Ascending aorta (tissue), 2 donors: ENCODE measurements at places on chromosomes 4 and X. TPM values are rescaled to one million over a fixed set of nuclear protein-coding genes. Genes with fewer than 3 reads are reported as not detected.

- no peaks in the 10 kb centered on the region for H3K36me3 ChIP-seq
- no peak overlapping the region for H3K27ac ChIP-seq
- H3K4me1 ChIP-seq = no peaks in the 10 kb centered on the region
Observed at GRCh38 chrX:27599928-27600327, 9.8 kb downstream of the DCAF8L2 start.

Gene SLC25A14
- 14.9 TPM for total RNA-seq

- DNase-seq = no peak
- H3K27me3 ChIP-seq = no peaks in the 10 kb centered on the region
- H3K36me3 ChIP-seq = no peaks in the 10 kb centered on the region
- H3K4me1 ChIP-seq = peaks cover 3% of the 10 kb centered on the region
- no peak overlapping the region for H3K4me3 ChIP-seq
Observed at GRCh38 chr4:138734746-138735145, 280.8 kb upstream of the NOCT start.

- no peaks in the 10 kb centered on the region for H3K36me3 ChIP-seq
- no peak for DNase-seq
- no peaks in the 10 kb centered on the region for H3K4me1 ChIP-seq
- H3K27ac ChIP-seq = no peak overlapping the region
- H3K27me3 ChIP-seq = no peaks in the 10 kb centered on the region
Observed at GRCh38 chrX:151711787-151712186, 4.0 kb upstream of the FATE1 start.

GRCh38 chr4:42605264-42605663, 51.6 kb downstream of the ATP8A1 start:
- DNase-seq = no peak
- H3K36me3 ChIP-seq = no peaks in the 10 kb centered on the region
- H3K27ac ChIP-seq = no peak overlapping the region

DNA sequence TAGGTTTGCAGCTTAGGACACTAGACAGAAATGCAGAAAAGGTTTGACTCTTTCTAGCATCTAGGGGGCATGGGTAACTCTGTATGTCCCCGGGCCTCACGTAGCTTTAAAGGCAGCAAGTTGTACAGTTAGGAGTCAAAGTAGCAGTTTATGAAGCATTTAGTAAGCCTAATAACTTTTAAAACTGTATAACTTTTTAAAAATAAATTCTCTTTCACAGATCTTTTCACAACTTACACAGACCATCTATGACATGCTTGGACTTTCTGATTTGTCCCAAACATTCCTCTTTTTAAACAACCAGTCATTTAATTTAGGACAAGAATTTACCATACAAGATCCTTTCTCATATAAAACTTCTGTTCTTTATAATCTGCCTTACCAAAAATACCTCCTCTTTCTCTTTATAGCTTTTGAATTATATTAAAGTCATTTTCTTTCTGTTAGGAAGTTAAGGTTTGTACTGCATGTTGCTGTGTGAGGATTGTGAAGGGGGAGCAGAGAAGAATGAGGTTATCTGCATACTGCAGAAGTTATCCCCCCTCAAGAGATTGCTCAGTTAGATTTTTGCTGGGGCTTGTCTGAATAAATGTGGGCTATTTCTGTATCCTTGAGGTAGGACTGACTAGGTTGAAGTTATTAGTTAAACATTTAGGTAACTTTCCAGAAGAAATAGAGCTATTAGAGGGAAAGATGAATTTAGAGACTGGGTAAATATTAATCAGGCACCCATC, 94.3 kb downstream of the CPE start:
- peaks cover 7% of the 10 kb centered on the region for H3K36me3 ChIP-seq
- H3K4me1 ChIP-seq = no peaks in the 10 kb centered on the region
- H3K27me3 ChIP-seq = no peaks in the 10 kb centered on the region
- no peak overlapping the region for H3K27ac ChIP-seq

DNA sequence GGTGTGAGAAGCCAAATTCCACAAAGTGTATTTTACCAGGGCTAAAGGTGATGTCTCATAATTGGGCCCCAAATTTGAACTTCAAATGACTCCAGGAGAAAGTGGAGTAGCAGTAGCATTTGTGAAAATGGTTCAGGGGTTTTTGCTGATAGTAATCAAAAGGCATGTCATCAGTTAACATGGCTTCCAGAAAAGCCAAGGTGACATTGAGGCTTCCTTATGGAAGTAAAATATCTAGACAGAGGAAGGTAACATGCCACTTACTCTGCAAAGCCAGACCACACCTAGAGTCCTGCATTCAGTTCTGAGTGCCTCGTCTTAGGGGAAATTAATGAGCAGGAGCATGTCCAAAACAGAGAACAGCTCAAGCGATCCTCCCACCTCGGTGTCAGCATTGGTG, 2.2 kb upstream of the RPL36A start:
- H3K4me1 ChIP-seq = no peaks in the 10 kb centered on the region
- no peaks in the 10 kb centered on the region for H3K36me3 ChIP-seq
- no peaks in the 10 kb centered on the region for H3K27me3 ChIP-seq
- no peak overlapping the region for H3K27ac ChIP-seq

DNA sequence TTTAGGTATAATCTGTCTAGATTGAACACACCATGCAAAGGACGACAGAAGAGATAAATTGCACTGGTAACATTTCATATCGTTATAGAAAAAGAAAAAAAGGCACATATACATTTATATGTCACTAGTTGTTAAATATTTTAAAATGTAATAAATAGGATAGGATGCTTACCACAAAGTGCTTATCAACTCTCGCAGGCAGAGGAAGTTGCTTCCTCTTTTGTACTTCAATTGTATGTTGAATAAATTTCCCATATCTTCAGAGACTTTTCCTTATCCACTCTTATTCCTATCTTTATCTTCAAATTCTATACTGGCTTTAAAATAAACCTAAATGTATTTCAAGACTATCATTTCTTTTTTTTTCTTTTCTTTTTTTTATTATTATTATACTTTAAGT, 163.3 kb upstream of the SPOCK3 start:
- H3K4me1 ChIP-seq = no peaks in the 10 kb centered on the region
- no peak overlapping the region for H3K4me3 ChIP-seq
- no peak overlapping the region for H3K27ac ChIP-seq
- H3K36me3 ChIP-seq = no peaks in the 10 kb centered on the region
- H3K27me3 ChIP-seq = no peaks in the 10 kb centered on the region
